ENCODE measurements at places on chromosomes 7 and 10.

- DNase-seq: no peak
These were observed 111.8 kb downstream of the TBXAS1 start for GRCh38 chr7:139940866-139941265.

DNA sequence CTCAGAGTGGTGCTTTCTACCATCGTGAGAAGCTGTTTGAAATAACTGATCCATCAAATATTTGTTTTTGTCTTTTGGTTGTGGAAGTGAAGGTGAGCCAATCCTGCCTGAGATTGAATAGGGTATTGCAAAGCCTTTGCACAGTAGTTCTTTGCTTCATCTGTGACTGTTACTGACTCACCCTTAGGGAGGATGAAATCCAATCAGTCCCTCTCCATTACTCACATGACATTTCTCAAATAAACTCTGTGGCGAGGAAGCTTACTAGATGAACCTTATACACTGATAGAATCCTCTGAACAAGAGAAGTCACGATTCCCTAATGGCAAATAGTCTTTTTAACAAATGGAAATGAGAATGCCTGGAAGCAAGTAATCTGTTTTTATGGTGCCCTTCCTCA lies 31.9 kb downstream of the HEPACAM2 start:
- DNase-seq: no peak

DNA sequence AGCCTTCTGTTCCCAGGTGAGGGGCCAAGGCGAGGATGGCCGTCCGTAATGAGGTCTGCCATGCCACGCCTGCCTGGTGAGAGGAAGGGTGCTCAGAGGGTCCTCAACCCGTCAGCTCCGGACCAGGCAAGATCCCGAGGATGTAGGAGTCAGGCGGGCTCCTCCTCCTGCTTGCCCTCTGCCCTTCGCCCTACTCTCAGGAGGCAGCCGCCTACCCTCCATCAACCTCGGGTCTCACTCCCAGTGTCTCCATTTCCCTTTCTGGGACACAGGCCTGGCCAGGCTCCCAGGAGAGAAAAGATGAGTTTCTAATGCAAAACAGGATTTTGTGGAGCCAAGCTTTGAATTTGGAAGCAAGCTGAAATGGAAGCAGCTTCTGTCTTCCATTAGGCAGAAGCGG lies 184.0 kb downstream of the PTPN20 start:
- DNase-seq: no peak

- DNase-seq: no peak
These were observed 3.0 kb downstream of the BRI3 start for GRCh38 chr7:98284335-98285036.

DNA sequence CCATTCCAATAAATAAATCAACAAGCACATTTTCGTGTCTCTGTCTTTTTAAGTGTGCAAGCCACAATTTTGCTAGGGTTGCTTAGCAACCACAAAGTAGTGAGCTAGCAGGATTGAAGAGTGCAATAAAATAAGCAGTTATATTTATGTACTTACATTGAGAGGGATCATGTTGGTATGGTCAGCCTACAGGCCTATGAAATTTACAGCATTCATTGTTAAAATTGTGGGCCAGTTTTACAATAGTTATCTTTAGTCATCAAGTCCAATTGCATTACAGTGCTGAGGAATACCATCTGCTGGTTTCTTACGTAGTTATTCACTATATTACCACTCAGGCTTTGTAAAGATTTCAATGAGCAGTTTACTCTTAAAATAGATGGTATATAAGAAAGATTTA lies 192.5 kb upstream of the POT1 start:
- no peak for DNase-seq

DNA sequence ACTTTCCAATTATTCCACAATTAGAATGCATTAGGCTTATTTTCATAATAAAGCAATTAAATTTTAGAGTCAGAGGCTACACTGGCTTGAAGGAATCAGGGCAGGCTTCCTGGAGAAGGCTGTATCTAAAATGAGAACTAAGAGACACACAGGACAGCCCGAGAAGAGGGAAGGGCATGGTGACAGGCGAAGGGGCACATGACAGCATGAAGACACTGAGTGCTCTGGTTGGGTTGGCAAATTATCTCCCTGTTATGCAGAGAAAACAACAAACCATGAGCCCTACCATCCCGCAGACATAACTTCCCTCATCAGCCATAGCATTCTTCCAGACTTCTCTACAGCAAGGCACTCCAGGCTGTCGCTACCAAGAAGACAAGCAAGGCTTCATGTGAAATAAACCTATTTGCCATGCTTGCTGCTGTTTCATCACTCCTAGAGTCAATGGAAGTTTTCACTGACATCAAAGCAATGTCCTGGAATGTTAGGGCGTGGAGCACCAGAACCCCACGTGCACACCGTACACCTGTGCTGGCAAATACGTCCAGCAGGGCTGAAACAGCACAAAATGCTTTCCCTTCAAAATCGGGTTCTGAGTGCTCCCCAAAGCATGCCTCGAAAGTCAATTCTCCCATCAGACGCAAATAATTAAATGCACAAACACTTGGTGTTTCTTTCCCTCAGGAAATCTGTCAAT lies 21.3 kb downstream of the VOPP1 start:
- DNase-seq: no peak

GRCh38 chr7:2274666-2275065 lies 32.6 kb downstream of the NUDT1 start:
- DNase-seq: no peak

- DNase-seq: no peak
These were observed 549.6 kb downstream of the HTR7 start for GRCh38 chr10:90308223-90308622.

GRCh38 chr7:142999793-143000192 lies 27.1 kb downstream of the OR9A2 start:
- DNase-seq: no peak

- no peak for DNase-seq
These were observed 4.1 kb downstream of the LBX1 start for GRCh38 chr10:101224910-101225823.

GRCh38 chr10:67553254-67553653 lies 142.7 kb downstream of the CTNNA3 start:
- DNase-seq: no peak

DNA sequence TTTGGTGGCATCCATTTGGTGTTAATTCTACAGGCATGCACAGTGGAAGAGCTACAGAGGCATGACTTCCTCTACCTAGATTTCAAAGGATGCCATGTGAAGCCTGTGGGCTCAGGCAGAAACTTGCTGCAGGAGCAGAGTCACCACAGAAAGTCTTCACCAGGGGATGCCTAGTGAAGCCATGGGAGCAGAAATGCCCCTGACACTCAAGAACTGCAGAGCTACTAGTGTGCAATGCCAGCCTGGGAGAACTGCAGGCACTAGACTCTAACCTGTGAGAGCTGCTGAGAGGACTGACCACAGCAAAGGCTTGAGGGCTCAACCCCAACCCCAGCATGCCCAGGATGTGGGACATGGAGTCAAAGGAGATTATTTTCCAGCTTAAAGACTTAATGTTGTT lies 3.9 kb downstream of the OR9A2 start:
- no peak for DNase-seq

- peak; percentile 68 for DNase-seq
These were observed 729.9 kb downstream of the ZWINT start for GRCh38 chr10:55631071-55631654.

DNA sequence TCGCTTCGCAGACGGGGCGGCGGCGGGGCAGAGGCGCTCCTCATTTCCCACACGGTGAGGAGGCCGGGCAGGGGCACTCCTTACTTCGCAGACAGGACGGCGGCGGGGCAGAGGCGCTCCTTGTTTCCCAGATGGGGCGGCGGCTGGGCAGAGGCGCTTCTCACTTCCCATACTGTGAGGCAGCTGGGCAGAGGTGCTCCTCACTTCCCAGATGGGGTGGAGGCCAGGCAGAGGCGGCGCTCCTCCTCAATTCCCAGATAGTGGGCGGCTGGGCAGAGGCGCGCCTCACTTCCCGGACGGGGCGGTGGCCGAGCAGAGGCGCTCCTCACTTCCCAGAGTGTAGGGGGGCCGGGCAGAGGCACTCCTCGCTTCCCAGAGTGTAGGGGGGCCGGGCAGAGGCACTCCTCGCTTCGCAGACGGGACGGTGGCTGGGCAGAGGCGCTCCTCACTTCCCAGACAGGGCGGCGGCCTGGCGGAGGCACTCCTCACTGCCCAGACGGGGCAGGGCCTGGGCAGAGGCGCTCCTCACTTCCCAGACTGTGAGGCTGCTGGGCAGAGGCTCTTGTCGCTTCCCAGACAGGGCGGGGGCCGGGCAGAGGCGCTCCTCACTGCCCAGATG lies 43.1 kb downstream of the ZEB1 start:
- no peak for DNase-seq

- DNase-seq: no peak
These were observed 7.9 kb downstream of the COBL start for GRCh38 chr7:51308696-51309095.

DNA sequence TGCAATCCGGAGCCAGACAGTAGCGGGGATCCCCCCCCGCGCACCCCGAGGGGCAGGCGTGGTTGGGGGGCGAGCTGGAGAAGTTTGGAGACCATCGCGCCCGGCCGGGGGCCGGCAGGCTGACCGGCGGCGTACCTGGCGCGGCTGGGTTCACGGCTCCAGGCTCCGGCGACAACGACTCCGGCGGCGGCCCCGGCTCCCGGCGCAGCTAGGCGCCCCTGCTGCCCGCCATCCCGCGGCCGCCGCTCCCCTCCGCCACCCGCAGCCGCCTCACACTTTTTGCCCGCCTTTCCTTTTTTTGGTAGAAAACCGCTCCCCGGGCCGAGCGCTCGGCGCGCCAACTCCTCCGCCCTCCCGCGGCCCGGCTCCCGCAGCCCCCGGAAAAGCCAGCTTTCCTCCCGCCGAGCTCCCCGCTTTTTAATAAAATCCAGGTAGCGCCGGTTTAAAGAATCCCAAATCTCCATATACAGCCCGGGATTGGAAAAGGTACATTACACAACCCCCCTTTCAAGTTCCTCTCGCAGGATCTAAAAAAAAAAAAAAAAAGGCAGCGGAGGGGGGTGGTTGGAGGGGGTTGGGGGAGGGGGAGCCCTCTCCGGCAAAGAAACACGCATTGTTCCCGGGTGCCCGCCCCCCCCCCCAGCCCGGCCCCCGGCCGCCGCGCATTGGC lies at the start of gene TNRC18:
Gene TNRC18 (minus strand): TSS at position 529 of the 670 bp plus-strand sequence. CDS start 2,588 bp downstream, outside the sequence.
- peak; percentile 86 for DNase-seq

GRCh38 chr10:121984463-121984862 lies 4.5 kb upstream of the TACC2 start:
- DNase-seq: no peak

DNA sequence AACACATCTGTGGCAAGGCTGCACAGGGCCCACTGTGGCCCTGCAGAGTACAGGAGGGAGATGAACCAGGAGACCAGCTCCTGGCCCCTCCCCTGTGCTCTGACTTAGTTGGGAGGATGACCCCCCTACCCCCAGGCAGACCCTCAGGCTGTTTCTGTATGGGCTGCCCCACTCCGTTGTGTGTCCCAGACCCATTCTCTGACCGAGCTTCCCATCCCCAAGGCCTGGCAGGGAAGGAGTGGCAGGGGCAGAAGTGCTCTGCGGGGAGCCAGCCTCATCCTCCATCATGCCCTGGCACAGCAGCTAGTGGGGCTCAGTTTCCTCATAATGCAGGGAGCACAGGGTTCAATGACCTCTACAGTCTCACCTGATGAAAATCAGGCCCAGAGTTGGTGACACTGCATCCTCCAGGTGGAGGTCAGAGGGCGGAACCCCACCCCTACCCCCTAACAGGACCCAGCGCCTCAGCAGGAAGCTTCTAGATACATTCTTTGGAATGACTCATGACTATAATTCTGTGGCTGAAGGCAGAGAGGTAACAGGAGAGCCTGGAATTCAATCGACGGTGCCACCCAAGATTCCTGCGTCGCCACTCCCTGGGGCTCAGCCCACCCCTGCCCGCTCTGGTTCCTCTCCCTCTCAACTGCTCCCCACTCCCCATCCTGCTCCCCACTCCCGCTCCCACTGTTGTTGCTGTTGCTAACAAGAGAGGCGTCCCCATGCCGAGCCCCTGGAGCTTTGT lies 18.2 kb downstream of the PODXL start:
- DNase-seq: no peak

DNA sequence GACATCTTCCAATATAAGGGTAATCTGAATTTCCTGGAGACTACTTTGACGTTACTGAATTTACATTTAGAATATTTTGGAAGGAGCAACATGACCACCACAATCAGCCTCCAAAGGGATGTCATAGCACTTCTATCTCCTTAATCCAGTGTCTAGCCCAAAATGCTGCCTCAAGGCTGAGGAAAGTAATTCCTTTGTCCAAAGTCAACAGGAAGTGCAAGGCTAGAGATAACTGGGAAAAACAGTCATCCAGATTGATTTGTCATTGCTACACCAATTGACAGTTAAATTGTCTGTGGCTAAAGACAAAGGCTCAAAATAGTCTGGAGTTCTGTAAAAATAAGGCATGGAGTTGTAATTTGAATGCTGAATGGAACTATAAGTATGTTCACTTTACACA lies 3.9 kb upstream of the TFPI2 start:
- DNase-seq: no peak

DNA sequence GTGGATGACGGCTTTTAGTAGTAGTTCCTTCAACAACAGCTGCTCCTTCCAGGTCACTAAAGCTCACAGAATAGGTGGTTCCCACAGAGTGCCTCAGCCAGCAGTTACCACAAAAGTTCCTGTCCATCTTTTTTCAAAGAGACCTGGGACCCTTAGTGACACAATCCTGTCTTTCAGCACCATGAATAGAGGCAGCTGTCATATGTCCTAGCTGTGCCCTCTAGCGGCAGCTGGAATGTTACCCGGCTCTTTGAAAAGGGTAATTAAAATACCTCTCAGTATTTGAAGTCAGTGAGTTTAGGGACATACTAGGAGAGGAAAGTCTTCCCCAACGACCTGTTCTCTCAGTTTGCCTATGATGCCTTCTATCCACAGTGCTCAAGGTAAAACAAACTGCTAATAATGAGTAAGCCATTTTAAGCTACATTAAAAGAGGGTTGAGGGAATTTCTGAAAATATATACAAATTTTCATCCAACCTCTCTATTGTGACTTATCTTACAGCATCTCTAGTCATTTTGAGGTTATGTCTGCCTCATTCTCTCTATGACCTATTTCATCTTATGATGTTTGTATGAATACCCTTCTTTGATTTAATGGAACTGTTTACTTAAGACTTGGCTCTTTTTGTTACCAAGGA lies 290.8 kb downstream of the NXPH1 start:
- peak; percentile 67 for DNase-seq

GRCh38 chr7:114554781-114555537 lies 140.3 kb downstream of the FOXP2 start:
- DNase-seq: peak; percentile 45

GRCh38 chr10:14026325-14026724 lies 304.4 kb downstream of the FRMD4A start:
- DNase-seq: no peak

- peak; percentile 23 for DNase-seq
These were observed 32.5 kb downstream of the PDE1C start for GRCh38 chr7:32037650-32038198.

DNA sequence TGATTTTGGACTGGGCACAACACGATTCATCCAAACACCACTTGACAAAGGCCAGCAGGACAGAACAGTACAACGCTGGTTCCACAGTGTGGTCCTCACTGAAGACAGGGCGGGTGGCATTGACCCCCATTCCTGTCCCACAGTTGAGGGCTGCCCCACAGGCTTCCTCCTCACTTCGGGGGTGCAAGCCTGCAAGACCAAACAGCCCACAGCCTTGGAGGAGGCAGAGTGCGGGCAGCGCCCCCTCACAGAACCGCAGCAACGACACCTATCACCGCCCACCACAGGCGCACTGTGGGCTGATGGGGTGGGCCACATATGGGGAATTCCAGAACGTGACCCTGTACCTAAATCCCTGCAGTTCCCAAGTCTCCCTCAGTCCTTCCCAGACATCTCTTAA lies 70.6 kb downstream of the PTPRN2 start:
- DNase-seq: no peak

Data from GM13977 (cell line).